HuH-7 (cell line): ENCODE measurements at places on chromosomes 6 and 20.

- no peak for DNase-seq
These were observed 406.5 kb downstream of the MAFB start for GRCh38 chr20:40282541-40282940.

GRCh38 chr6:583116-583515, 73.8 kb downstream of the HUS1B start:
- no peak for DNase-seq

GRCh38 chr6:129795261-129795660, 65.9 kb downstream of the TMEM244 start:
- no peak for DNase-seq

GRCh38 chr6:99349171-99350141, at the start of gene FAXC:
TSS of gene FAXC (minus strand) at chr6:99349674. CDS start at chr6:99349372, 302 bp downstream.
- peak; percentile 60 for DNase-seq

DNA sequence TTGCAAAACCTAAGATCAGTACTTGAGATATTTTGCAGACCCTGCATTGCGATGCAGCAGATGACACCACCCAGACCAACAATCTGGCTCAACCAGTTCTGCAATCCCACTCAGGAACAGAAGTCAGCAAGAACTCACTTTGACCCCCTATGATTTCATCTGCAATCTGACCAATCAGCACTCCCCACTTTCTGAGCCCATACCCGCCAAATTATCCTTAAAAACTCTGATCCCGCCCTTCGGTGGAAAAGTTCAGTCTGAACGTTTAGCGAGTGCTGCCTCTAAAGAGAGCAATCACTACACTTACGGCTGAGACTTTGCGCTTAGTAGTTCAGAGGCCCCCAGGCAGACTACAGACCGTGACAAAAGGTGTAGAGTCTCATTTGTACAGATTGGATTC, 17.3 kb upstream of the KIAA1586 start:
- no peak for DNase-seq

GRCh38 chr6:111410371-111410770, 72.6 kb downstream of the REV3L start:
- no peak for DNase-seq

DNA sequence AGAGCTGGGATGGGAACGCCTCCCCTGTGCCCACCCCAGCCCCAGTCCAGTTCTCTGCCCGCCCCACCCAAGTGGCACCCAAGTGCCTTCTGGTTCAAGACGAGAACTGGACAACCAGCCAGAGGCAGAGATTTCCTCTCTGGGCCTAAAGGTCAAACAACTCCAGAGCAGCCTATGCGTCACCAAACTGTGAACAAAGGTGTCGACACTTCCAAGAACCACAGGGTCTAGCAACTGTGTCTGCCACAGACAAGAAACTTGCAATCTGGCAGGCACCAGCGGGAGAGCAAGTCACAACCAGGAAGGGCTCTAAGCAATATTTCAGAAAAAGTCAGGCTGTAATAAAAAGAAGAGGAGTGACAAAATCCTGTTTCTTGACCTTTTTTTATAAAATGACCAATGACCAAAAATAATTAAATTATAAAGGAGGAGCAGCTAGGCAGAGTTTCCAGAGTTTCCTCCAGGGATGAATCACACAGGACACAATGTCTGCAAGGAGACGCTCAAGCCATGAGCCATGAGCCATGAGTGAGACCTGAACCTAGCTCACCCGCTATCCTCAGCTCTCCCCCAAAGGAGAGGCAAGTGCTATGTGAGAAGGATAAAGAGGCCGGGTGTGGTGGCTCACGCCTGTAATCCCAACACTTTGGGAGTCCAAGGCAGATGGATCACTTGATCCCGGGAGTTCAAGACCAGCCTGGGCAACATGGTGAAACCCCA, 11.1 kb downstream of the EDEM2 start:
- no peak for DNase-seq

DNA sequence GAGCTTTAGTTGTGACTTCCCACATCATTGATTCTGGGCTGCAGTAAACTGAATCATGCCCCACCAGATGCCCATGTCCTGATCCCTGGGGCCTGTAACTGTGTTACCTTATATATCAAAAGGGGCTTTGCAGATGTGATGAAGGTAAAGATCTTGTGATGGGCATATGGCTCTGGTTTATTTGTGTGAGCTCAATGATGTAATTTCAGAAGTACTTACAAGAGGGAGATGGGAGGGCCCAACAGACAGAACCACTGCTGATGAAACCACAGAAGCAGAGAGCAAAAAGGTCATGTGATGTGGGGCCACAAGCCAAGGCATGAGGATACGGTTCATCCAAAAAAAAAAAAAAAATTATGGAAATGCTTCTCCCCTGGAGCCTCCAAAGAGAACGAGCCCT, 118.7 kb downstream of the TOX2 start:
- no peak for DNase-seq

DNA sequence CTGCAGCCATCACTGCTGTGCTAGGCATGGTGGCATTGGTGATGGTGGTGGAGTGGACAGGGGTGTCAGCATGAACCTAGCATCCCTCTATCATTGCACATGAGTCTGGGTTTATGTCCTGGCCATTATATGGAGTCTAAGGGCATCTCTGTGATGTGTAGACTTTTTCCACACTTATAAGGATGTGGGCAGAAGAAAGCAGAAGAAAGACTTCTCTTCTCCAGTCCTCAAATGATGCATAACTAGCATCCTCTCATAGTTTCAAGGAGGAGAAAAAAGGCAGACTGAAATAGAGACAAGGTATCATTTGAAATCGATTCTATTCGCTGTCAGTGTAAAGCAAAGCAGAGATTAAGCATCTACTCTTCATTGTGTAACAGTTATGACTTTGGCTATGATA, 140.0 kb upstream of the ATXN1 start:
- no peak for DNase-seq

GRCh38 chr6:167980911-167981580, 16.4 kb upstream of the KIF25 start:
- DNase-seq, result no peak

GRCh38 chr6:71400852-71401251, 112.2 kb downstream of the OGFRL1 start:
- no peak for DNase-seq

DNA sequence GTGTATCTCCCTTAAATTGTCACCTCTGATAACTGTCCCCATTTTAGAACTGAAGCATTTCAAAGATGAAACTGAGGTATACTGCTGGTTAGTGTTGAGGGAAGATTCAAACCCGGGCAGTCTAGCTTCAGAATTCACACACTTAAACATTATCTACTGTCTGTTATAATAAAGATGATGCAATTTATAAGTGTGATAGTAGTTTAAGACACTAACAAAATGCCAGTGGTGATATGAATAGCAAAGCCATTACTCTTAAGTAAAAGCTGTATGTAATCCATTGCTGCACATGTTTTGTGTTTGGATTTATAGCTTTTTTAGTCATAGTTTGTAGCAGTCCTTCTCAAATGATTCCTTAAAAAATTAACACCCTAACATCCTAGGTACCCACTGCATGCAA, 19.8 kb downstream of the USP45 start:
- DNase-seq, result no peak

DNA sequence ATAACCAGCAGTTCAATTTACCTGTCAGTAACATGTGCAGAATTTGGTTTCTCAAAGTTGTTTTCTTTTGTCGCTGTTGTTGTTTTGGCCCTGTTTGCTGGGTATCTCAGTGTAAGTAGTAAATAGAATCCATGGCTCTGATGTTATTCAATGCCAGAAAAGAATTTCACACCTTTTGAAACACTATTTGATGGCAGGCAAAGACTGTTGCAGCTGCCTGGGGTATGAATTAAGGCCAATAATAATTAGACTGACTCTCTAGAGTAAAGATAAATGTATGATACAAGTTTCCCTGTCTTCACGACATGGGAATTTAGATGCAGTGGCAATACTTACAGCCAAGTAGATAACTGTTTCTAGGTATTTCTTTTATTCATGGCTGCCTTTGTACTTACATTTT, 281.4 kb downstream of the CD83 start:
- no peak for DNase-seq

GRCh38 chr20:12737900-12738299, 270.9 kb upstream of the SPTLC3 start:
- no peak for DNase-seq

- DNase-seq, result no peak
These were observed 837.3 kb upstream of the SLC35B3 start for GRCh38 chr6:9272671-9273070.

GRCh38 chr6:13427801-13428582, 59.4 kb downstream of the GFOD1 start:
- DNase-seq, result no peak

DNA sequence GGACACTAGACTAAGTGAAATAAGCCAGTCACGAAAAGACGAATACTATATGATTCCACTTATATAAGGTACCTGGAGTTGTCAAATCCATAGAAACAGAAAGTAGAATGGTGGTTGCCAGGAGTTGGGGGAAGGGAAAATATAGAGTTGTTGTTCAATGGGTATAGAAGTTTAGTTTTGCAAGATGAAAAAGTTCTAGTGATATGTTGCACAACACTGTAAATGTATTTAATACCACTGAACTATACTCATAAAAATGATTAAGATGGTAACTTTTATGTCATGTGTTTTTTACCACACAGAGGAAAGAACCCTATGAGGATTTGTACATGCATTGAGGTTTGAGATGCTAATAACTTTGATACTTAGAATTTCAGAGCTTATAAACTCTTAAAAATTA, 46.0 kb upstream of the TRAM2 start:
- no peak for DNase-seq

GRCh38 chr6:112193117-112193516, 61.2 kb downstream of the LAMA4 start:
- no peak for DNase-seq
